ENCODE measurements at places on chromosomes 3 and 15. TPM values are rescaled to one million over a fixed set of nuclear protein-coding genes. Genes with fewer than 3 reads are reported as not detected.

DNA sequence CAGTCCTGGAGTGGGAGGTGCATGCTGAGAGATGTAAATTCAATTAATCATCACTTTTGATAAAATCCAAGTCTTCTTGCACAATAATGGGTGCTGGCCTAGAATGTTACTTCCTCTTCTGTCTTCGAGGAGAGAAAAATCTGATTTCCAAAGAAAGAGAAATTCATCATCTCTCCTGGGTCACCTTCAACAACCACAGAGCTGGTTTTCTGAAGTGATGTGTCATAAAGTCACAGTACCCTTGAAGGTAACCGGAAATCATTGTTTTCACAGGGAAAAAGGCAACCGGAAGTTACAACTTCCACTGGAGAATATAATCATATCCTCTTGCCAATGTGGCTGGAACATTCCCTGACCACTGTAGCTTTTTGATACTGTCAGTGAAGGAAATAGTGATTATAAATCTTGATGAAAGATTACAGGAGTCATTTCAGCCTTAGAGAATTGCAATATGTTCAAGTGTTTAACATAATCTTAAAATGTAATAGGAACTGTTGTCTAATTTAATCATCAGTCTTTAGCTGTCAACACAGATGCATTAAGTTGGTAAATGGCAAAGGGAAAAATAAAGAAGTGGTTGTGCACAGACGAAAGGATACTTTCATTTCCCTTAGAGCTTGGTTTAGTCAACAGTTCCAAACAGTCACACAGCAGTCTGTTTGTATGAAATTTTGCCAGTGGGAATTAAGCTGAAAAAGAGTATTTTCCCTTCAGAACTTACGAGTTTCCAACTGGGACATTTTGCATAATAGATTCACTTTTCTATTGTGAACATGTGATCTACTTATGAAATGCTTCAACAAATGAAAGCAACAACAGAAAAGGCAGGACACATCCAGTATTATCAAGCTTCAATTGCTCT is 106.5 kb upstream of the SLC4A7 start:
- DNase-seq = peak; percentile 22

DNA sequence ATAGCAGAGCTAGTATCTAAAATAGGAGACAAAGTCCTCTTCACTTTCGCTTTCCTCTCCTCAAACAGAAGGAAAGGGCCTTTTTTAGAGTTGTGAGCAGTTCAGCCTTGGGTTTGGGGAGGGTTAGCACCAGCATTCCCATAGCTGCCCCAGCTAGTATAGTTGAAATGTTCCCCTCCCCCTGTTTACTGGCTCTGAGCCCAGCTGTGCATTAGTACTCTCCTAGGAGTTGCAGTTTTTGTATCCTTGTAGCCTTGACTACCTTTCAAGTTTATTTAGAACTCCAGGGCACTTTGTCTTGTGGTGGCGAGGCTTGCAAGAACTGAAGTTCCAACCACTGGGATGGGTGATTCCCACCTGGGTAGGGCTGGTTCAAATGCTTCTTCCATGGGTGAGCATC is 245.1 kb upstream of the NAALADL2 start:
- DNase-seq = no peak

GRCh38 chr15:38254051-38254883 is 1.6 kb downstream of the SPRED1 start:
- DNase-seq = peak; percentile 60

- no peak for DNase-seq
These were observed 391.7 kb downstream of the EDEM1 start for GRCh38 chr3:5579139-5579602.

GRCh38 chr3:166270429-166270828 is 433.2 kb upstream of the BCHE start:
- DNase-seq = no peak

DNA sequence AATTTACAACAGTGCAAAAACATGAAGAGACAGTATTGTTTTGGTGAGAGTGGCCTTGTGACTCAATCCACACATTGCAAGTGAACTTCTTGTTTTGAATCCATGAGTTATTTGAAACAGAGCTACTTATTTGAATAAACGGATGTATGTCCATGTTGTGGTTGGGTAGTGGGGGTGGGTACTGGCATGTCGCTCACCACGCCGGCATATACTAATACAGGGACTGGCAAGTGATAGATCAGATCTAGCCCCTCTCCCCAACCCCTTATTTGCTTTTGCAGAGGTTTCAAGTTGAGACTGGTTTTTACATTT is 83.8 kb downstream of the EDEM1 start:
- no peak for DNase-seq

GRCh38 chr15:66019826-66020398 is 150.6 kb downstream of the RAB11A start:
- no peak for DNase-seq

- DNase-seq = no peak
These were observed 773 bp downstream of the ANKRD28 start for GRCh38 chr3:15796771-15797641.

ATG3 gene
- 54.9 TPM for total RNA-seq

BOC gene
- total RNA-seq = 0.40 TPM

C3orf22 gene
- not detected for total RNA-seq

P2RY14 gene
- 0.16 TPM for total RNA-seq

HGD gene
- 0.58 TPM for total RNA-seq

C3orf52 gene
- total RNA-seq = 9.3 TPM

Measured in activated CD4-positive, alpha-beta T cell treated with anti-CD3 and anti-CD28 coated beads for 36 hours (primary cell).